ENCODE measurements at places on chromosomes 11 and 22. TPM values are rescaled to one million over a fixed set of nuclear protein-coding genes. Genes with fewer than 3 reads are reported as not detected.

DNA sequence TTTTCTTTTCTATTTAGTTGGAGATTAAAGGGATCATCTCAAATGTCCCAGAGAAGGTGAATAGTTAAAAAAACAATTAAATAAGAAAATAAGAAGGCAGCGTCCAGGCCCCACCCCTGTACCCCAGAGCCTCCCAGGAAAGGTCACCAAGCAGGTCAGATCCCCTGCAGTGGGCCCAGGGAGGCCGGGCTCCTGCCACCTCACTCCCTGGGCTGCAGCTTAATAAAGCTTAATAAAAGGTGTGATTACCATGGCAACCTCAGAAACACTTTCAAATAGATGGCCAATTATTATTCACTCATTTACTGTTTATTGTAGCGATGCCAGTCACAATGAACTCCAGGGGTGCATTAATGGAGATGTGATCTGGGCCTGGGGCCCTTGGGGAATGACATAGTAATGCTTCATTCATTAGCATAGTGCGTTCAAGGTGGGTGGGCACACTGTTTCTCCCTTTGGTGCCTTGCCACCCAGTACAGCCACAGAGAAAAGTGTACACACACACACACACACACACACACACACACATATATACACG is 386.2 kb downstream of the CADM1 start:
- no peak for DNase-seq

- DNase-seq, result peak; percentile 26
These were observed 100.2 kb upstream of the GAL start for GRCh38 chr11:68584097-68584496.

DNA sequence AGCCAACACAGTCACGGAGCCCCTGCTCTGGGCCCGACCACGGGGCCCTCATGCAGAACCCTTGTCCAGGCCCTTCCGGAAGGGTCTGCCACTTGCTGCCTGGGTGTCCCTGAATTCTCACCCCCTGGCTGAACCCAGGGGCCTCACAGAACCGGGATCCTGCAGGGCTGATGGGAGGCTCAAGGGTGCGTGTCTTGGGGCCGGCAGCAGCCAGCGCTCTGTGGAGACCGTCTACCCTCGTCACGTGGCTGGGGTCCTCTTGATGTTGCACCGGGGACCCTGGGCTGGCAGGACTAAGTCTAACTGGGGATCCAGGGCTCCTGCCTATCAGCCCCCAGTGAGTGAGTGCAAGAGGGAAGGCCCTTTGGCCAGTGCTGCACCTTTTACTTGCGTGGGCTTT is 19.3 kb upstream of the CCDC188 start:
- no peak for DNase-seq

- DNase-seq, result no peak
These were observed 19.2 kb upstream of the PGM2L1 start for GRCh38 chr11:74417379-74417804.

- no peak for DNase-seq
These were observed 191.5 kb upstream of the BLID start for GRCh38 chr11:122307476-122308035.

DNA sequence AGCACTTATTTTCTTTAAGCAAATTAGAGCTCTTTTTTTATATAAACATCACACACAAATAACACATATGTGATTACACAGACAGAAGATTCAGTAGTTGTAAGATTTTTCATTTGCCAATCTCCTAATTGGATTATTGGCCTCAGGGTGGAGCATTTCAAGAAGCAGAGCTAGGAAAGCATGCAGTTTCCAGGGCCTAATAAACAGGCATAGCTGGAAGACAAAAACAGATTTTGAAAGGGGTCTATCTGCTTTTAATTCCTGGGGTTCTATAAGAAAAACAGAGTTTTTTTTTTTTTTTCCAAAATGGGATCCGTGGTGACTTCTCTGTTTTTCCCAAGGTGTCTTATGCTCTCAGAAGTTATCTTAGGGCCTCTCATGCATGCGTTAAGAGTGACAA is 7.6 kb upstream of the FOLR3 start:
- DNase-seq, result no peak

Gene SLC22A9
- not detected for total RNA-seq

GRCh38 chr11:113873236-113873626 is 2.1 kb downstream of the USP28 start:
- no peak for DNase-seq

DNA sequence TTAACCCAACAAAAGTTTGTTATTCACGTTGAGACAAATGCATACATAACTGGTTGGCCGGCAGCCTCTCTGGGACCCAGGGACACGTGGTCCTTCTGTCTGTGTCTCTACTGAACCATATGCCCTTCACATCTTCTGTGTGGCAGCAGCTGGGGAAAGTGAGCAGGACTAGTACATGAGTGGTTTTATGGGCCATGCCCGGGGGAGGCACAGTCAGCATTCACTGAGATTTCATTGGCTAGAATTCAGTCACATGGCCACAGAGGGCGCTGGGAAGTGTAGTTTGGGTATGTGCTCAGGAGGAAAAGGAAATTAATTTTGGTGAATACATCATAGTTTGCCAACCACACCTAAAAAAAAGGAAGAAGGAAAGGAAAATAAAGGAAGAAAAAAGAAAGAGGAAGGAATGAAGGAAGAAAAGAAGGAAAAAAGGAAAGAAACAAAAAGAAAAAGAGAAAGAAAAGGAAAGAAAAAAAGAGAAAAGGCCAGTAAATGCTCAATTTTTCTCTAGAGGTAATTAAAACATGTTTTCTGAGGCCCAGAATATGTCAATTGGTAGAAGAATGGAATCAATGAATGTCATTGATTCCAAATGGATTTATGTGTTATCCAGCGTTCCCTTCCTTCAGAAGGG is 55.9 kb upstream of the KIRREL3 start:
- no peak for DNase-seq

DNA sequence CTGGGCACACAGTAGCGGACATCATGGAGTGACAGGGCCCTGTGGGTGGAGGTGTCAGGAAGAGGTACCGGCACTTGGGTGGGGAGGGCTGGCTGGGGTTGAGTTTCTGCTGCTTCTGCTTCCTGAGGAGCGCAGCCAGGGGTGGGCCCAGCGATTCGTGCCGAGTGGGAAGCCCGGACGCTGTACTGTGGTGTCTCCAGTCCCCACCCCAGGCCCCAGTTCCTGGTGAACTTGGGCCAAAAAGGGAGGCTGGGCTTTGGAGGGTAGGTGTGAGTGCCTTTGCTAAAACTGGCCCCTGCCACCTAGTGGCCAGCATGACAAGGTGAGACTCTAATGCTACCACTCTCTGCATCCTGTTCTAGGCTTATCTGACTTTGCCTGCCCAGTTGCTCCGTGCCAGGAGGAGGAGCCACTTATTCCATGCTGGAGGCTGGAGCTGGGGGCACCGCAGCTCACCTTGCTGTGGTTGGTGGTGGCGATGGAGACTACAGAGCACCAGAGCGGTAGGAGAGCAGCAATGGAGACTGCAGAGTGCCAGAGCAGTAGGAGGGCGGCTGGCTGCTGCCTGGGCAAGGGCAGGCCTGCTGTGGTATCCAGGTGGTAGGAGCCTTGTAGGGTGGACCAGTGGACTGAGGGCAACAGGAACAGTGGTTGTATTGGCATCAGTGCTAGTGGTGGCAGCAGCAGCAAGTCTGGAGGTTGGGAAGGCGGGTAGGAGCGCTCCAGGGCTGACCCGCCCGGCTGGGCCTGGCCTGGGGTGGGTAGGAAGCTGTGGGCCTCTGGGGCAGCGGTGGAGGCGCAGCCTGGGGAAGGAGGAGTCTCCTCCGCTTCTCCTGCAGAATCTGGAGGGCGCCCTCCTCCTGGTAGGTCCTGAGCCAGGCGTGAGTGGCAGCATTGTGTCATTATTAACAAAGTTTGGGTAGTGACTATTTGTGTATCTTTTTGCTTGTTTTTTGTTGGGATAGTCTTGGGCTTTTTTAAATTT is 2.2 kb upstream of the RFPL2 start:
- DNase-seq, result peak; percentile 33

DNA sequence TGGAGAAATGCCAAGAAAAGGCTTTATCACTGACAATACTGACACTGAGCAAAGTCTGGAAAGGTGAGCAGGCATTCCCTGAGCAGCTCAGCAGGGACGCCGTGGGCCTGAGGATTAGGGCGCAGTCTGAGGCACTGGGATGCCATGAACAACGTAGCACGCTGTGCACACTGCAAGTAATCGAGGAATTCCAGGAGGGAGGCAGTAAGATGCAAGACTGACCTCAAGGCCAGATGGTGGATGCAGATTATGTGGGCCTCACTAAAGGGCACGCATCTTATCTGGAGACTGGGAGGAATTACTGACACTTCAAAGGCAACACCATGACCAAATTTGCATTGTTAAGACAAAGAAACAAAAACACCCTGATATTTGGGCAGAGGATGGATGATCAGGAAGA is 50.4 kb upstream of the OPCML start:
- no peak for DNase-seq

DNA sequence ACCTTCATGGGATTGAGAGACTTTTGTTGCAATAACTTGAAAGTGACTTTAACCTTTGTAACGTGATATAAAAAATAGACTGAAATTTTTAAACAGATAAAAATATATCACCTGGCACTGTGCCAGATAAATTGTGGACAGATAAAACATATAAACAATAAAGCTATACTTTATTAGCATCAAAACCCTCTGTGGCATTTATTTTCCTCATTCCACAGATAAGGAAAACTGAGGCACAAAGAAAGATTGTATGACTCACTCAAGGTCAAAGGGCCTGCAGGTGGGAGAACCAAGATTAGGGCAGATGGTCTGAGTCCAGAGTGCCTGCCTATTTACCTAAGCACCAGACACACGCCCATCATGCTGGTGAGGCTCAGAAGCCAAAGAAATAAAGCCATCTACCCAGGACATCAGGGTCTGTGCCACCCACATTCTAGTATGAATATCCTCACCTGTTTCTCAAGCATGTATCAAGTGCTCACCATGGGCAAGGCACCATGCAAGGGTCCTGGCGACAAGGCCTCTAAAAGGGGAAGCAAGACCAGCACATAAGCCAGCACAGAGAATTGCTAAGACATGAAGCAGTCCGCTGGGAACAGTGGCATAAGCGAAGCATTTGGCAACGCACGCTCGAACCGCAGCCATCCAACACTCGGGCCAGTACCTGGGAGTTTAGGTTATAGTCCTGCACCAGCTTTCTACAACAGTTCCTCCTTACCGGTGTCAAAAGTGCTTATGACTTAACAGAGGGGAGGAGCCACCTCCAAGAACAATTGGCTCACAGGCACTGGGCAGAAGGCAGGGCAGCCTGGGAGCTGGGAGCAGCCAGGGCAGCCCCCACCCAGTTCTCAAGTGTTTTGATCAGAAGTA is 17.6 kb downstream of the MYH9 start:
- peak; percentile 45 for DNase-seq

All from lung microvascular endothelial cell (primary cell).